ENCODE measurements at places on chromosomes 4 and X.

DNA sequence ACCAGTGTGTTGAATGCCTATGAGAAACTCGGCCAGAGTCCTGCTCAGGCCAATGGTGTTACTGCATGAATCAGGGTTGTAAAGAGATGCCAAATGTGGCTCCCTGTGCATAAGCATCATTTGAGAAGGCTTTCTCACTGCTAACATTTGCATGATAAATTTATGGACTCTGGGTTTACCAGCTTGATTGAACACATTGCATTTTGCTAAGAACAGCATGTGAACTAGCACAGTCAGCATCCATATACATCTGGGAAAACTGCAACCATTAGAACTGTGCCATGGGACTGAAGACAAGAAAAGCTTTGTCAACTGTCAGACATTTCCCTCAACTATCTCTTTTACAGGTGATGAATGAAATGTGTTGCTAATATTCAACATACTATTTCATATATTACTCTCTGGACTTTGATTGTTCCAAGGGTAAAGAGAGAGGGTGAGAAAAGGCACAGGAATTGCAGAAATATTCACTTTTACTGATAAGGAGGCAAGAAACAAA is 1427.4 kb upstream of the ADGRL3 start:
- no peak for DNase-seq

GRCh38 chrX:2632533-2633504 is 58.3 kb upstream of the CD99 start:
- no peak for DNase-seq

- DNase-seq: no peak
Measured at GRCh38 chr4:5114950-5115349, 63.7 kb downstream of the STK32B start.

DNA sequence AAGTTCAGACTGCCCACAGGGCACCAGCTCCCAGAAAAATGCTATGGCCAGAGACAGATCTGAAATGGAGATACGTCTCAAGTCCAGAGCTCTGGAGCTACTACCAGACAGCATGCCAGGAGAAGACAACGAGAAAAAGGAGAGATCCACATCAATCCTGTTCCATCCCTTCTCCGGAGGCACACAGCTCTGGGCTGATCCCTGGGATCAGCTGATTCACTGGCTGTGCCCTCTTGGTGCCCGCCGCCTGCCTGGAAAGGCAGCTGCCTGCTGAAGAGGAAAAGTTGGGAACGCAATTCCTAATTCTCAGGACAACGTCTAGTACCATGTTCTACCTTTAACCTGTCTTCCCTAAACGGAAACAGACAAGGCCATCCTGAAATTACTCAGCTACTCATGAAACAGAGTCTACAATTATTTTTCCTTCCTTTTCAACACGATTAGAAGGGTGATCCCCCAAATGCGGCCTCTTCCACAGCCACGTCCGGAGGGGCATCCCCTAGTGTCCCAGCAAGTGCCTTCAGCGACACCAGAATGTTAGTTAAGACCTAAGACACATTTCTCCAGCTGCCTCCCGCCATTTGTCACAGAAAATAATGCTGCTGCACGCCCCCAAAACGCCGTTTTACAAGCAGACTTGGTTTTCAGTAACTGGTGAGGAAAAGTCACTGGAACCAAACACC is 2.4 kb downstream of the ZFYVE28 start:
- DNase-seq: no peak

- DNase-seq: peak; percentile 15
Measured at GRCh38 chrX:22952010-22952409, 47.8 kb upstream of the DDX53 start.

DNA sequence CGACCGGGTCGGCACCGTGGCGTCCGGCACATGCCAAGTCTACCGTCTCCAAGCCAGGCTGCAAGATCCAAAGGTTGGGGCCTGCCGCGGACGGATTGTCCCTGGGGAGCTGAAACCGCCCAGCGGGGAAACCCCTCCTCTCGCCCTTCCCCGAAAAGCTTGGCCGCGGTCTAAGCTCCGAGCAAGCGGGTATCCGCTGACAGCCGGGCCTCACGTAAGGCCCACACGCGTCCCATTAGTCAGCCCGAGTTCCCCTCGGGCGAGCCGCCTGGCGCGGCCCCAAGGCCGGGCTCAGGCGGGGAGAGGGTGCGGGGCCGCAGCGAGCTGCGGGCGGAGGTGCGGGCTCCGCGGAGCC is 6.8 kb upstream of the BCOR start:
- peak; percentile 78 for DNase-seq

- peak; percentile 89 for DNase-seq
Measured at GRCh38 chrX:153669174-153669890, 4.3 kb downstream of the PNCK start.

DNA sequence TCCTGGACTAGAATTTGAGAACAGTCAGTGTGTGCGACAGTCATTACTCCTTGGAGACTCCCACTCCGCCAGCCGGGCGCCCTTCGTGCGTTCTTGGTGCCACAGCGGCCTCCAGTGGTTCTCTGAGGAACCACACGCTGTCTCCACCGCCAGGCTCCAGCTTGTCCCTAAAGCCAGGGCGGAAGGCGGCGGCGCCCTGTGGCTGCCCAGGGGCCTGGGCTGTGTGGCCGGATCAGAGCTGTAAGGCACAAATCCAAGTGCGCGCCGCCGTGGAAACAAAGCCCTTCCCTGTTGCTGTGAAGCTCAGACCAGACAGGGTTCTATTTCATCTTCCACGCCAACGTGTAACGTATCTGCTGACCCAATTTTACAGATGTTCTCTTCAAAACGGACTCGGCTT is 34.2 kb downstream of the IDS start:
- DNase-seq: peak; percentile 82

- DNase-seq: no peak
Measured at GRCh38 chr4:86596807-86597206, 2.7 kb downstream of the PTPN13 start.

GRCh38 chrX:108420481-108420880 is 17.7 kb downstream of the COL4A6 start:
- DNase-seq: no peak

GRCh38 chr4:19945979-19946380 is 305.7 kb upstream of the SLIT2 start:
- no peak for DNase-seq
